Naive thymus-derived CD8-positive, alpha-beta T cell (primary cell): ENCODE measurements at places on chromosomes 2 and 18.

DNA sequence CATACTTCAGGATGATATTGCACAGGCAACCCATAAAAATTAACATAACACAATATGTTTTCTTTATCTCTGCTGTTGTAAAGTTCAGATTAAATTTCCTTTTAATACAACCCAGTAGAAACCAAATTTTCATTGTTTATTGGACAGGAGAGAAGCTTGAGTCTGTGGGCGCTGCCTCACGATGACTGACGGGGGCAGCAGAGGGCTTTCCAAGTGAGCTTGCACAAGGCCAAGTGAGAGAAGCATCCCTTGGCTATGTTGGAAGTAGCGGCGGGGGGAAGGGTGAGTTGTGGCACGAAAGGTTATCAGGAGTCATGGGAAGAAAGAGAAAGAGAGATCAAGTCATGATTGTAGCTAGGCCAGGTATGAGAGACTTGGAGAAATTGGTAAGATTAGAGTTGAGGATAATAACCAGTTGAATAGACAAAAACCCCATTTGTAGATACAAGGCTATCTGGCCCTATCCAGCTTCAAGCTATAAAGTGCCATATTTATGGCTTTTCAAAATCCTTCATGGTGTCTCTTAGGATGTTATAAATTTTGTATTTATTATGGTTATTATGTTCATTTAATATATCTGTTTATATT, 413.7 kb upstream of the FAM98A start:
- no peaks in the 10 kb centered on the region for H3K36me3 ChIP-seq
- H3K27me3 ChIP-seq = peaks cover 4% of the 10 kb centered on the region
- H3K27ac ChIP-seq = no peak overlapping the region

- no peak overlapping the region for H3K4me3 ChIP-seq
These were observed 22.8 kb upstream of the ZNF385B start for GRCh38 chr2:179884193-179884592.

DNA sequence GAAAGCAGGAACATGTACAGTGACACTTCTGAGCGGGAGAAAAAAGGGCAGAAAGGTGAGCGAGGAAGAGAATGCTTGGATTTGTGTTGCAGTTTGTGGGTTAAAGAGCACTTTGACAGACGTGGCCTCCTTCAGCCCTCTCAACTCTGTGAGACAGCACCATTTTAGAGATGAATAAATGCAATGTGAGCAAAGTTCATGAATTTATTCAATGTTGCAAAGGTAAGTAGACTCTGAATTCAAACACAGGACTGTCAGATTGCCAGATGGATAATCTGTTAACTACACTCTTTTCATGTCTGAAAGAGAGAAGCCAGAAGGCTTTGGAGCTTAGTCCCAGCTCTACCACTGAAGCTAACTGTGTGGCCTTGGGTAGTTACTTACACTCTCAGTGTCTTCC, 47.7 kb downstream of the BOD1L2 start:
- peaks cover 22% of the 10 kb centered on the region for H3K27me3 ChIP-seq
- no peaks in the 10 kb centered on the region for H3K36me3 ChIP-seq
- no peaks in the 10 kb centered on the region for H3K4me1 ChIP-seq
- no peak overlapping the region for H3K4me3 ChIP-seq
- DNase-seq = no peak
- no peak overlapping the region for H3K27ac ChIP-seq

GRCh38 chr18:3451989-3452749, 2.2 kb downstream of the TGIF1 start:
- peak; percentile 13 for DNase-seq
- no peaks in the 10 kb centered on the region for H3K27me3 ChIP-seq
- peak overlapping the region; percentile 99 for H3K27ac ChIP-seq
- H3K4me3 ChIP-seq = peak overlapping the region; percentile 94

DNA sequence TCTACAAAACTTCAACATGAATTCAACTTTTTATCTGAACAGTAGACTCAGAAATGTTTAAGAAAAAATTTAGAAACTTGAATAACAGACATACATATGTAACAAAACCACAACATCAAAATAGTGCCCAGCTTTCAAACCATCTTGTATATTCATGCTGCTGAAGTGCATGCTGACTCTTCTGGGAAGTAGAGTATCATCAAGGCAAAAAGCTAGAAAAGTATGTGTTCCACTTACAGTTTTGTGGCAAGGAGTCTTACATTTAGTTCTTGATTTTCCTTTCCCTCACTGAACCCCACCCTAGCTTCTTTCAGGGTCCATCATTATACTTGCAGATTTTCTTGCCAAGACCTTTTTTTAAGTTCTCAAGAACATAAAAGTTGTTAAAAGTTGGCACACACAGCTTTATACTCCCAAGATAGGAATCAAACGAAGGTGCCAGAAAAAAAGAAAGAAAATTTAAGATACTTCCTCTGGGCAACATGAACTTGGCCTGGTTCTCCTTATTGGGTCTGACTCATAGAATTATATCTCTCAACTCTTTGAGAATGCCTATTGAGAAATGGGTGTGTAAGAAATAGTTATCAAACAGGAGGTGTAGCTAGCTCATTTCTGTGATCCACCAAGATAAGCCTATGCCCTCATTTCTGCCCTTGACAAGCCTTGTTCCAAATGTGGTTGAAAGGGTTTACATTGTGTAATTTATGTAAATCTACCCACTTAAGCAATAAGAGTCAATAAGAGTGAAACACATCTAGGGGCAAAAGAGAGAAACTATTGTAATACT, 667.6 kb upstream of the ACVR2A start:
- no peak for DNase-seq
- H3K27ac ChIP-seq = no peak overlapping the region
- peaks cover 5% of the 10 kb centered on the region for H3K27me3 ChIP-seq
- H3K4me1 ChIP-seq = no peaks in the 10 kb centered on the region
- H3K36me3 ChIP-seq = no peaks in the 10 kb centered on the region

- H3K27ac ChIP-seq = peak overlapping the region; percentile 65
- H3K36me3 ChIP-seq = no peaks in the 10 kb centered on the region
- no peaks in the 10 kb centered on the region for H3K27me3 ChIP-seq
- no peak for DNase-seq
- H3K4me1 ChIP-seq = peaks cover 37% of the 10 kb centered on the region
These were observed 6.3 kb downstream of the C2orf81 start for GRCh38 chr2:74414881-74415761.

DNA sequence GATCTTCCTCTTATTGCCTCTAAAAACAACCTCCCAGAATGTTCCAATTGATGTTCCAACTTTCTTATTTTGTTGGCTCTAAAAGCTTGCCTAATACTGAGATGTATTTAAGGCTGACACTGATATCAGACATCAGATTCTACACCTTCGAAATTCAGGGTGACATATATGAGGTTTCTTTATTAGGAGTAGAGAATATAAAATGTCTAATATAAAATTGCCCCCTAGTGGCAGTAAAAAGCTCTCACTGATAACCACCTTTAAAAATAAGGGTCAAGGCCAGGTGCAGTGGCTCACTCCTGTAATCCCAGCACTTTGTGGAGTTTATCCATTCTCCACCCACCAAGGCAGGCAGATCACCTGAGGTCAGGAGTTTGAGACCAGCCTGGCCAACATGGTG, 789.7 kb upstream of the SLC39A10 start:
- H3K36me3 ChIP-seq = no peaks in the 10 kb centered on the region
- no peaks in the 10 kb centered on the region for H3K4me1 ChIP-seq
- no peak for DNase-seq

DNA sequence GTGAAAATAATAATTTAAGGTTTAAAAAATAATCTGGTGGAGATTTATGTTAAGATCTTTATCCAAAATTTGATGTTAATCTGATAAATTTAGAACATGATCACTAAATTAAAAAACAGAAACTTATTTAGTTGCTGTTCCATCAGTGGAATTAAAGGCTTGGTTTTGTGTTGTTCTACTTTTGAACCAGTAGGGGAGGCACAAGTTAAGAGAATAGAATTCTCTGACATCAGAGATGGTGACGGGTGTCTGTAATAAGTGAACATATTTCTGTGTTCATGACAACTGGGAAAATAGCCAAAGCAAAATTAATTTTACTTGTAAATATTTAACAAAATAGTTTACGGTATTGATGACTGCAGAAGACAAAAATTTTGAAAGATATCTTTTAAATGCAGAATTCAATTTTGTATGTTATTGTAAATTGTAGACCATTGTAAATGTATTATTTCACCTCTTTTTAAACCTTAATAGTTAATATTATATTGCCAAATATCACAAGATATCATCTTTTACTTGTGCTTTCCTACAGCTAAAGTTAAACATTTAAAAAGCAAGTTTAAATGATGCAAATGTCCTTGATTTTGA, 106.0 kb downstream of the UBR3 start:
- H3K4me1 ChIP-seq = peaks cover 6% of the 10 kb centered on the region
- no peak for DNase-seq
- no peak overlapping the region for H3K4me3 ChIP-seq

- no peak for DNase-seq
- H3K4me3 ChIP-seq = no peak overlapping the region
- no peak overlapping the region for H3K27ac ChIP-seq
- no peaks in the 10 kb centered on the region for H3K4me1 ChIP-seq
- peaks cover 29% of the 10 kb centered on the region for H3K27me3 ChIP-seq
These were observed 27.5 kb upstream of the POLE4 start for GRCh38 chr2:74930811-74931486.

DNA sequence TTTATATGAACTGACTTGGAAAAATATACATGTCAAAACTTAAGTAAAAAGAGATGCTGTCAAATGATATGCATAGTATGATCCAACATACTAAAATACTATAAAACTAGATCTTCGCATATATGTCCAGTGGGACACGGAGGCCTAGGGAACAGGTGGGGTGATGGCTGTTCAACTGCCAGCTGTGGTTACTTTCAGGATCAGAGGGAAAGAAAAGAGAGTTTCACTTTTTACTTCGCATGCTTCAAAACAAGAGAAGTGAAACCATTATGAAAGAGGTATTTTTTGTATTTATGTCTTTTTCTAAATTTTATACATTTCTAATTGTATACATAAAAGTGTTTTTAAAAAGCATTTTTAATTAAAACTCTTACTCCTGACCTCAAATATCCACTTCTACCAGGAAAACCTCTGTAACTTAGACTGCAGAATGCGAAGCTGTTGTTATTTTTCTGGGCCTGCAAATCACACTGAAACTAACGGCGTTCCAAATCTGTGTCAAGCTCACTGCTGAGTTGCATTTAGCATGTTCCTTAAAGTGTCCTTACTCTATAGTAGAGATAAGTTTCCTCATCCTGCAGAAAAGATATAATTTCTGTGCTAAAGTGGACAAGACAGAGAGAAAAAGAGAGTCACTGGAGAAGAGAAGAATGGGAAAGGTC, 97.8 kb upstream of the SLC35G4 start:
- no peaks in the 10 kb centered on the region for H3K4me1 ChIP-seq
- no peak for DNase-seq
- H3K36me3 ChIP-seq = no peaks in the 10 kb centered on the region
- no peak overlapping the region for H3K27ac ChIP-seq
- H3K27me3 ChIP-seq = peaks cover under 1% of the 10 kb centered on the region

- no peaks in the 10 kb centered on the region for H3K4me1 ChIP-seq
- H3K27me3 ChIP-seq = no peaks in the 10 kb centered on the region
These were observed 32.8 kb downstream of the SRBD1 start for GRCh38 chr2:45578056-45578843.

DNA sequence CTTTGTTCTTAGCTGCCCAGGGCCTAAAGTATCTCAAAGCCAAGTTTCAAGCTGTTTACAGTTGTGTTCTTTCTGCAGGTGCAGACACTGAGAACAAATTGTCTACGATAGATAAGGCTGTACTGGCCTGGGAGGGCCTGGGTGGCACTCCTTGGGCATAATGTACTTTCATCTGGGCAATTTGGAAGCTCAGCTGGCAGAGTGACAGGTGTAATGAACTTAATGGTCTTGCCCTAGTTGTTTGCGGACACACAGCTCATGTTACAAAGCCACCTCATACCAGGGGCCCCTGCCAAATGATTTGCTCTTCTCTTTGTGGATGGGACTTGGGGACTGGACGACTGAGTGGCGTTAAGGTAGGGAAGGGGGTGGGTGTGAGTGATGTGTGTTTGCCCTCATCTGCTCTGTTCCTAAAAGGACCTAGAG, 4.3 kb downstream of the LDLRAD4 start:
- H3K36me3 ChIP-seq = peaks cover 4% of the 10 kb centered on the region
- H3K4me1 ChIP-seq = peaks cover 41% of the 10 kb centered on the region
- H3K4me3 ChIP-seq = no peak overlapping the region
- H3K27ac ChIP-seq = no peak overlapping the region
- DNase-seq = no peak

DNA sequence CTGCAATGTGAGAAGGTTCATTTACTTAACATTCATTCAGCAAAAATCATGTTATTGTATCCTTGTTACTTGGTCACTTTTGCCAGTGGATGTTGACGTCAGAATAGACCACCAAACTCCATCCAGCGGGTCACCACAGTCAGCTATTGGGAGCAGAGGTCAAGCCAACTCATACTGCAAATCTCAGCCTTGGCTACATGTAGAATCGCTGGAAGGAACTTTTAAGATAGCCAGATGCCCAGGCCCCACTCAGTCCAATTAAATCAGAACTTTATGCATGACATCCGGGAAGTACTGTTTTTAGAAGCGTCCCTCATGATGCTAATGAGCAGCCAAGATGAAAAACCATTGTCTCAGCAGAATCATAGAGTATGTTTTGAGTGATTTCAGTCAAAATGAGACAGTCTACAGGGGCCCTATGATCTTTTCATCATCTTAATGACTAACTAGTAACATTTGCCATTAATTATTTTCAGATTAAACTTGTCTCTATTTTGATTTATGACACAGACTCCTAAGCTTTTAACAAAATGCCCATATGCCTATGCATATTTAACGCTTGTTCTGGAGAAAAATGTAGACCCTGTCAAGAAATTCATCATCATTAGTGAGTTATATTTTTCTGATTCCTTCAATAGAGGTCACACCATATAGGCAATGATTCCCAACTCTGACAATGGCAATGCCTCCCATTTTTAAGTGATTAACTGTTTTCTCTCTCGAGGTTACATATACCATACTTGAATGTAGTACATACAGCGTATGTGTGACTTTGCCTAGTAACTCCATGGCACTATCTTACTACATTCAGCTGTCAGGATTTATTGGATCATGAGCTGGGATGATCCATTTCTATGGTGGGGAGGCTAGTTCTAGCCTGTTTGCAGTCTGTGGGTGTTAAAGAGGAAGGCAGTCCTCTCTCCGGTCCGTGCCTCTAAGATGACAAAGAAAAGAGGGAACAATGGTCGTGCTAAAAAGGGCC, 63.7 kb upstream of the CCBE1 start:
- no peak for DNase-seq
- H3K4me1 ChIP-seq = no peaks in the 10 kb centered on the region
- H3K27me3 ChIP-seq = no peaks in the 10 kb centered on the region
- no peaks in the 10 kb centered on the region for H3K36me3 ChIP-seq
- no peak overlapping the region for H3K4me3 ChIP-seq

DNA sequence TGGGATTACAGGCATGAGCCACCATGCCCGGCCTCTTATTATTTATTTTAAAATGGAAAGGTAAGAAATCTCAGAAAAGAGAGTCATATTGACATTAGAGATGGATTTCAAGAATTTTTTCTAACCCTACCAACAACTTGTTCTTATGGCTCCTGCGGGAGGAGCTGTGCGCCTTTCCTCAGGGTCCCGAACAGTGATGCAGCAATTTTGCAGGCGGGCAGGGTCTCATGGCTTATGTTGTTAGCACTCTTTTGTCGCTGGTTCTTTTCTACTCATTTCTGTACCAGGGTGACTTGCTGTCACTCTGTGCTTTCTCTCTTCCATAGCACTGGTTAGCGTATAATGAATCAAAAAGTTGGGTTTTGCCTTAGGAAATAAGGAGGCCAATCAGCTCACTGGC, 148.8 kb upstream of the DLGAP1 start:
- H3K36me3 ChIP-seq = no peaks in the 10 kb centered on the region
- H3K4me1 ChIP-seq = no peaks in the 10 kb centered on the region
- no peaks in the 10 kb centered on the region for H3K27me3 ChIP-seq
- H3K4me3 ChIP-seq = no peak overlapping the region
- DNase-seq = no peak
